Islet precursor cell (in vitro differentiated cells): ENCODE measurements at places on chromosomes 11 and 22.

DNA sequence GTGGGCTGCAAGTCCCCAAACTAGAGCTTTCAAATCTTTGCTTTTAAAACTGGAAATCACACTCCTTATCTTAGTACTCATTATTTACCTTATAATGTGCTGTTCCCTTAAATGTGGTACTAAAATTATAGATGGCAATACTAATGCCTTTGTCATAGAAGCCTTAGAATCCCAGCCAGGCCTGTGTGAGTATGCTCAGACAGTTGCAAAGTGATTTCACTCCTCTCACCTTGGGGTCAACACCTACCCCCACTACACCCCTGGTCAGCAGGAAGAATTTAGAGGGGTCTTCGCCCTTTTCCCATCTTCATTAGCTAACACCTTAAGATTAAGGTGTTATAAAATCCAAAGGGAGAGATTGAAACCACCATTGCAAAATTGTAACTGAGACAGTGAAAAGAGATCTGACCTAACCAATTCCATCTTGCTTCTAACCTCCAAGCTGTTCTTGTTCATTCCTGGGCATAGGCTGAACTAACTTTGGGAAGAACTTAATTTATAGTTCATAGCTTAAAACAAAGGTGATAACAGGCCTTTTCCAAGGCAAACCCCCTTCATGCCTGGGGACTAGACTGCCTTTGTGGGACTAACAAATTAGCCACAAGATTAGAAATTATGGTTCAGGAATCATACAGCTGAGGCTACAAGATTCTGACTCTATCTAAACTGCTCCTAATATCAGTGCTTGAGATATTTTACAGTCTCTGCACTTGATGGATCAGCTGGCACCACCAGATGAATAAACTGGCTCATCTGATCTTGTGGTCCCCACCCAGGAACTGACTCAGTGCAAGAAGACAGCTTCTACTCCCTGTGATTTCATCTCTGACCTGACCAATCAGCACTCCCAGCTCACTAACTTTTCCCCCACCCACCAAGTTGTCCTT lies 10.4 kb upstream of the MRPL17 start:
- DNase-seq, result no peak

GRCh38 chr11:955154-956063 lies 29.7 kb downstream of the AP2A2 start:
- peak; percentile 92 for DNase-seq

GRCh38 chr11:10925149-10925926 lies 67.5 kb upstream of the ZBED5 start:
- DNase-seq, result peak; percentile 71

GRCh38 chr22:46068593-46069491 lies 81.5 kb upstream of the PPARA start:
- DNase-seq, result no peak

DNA sequence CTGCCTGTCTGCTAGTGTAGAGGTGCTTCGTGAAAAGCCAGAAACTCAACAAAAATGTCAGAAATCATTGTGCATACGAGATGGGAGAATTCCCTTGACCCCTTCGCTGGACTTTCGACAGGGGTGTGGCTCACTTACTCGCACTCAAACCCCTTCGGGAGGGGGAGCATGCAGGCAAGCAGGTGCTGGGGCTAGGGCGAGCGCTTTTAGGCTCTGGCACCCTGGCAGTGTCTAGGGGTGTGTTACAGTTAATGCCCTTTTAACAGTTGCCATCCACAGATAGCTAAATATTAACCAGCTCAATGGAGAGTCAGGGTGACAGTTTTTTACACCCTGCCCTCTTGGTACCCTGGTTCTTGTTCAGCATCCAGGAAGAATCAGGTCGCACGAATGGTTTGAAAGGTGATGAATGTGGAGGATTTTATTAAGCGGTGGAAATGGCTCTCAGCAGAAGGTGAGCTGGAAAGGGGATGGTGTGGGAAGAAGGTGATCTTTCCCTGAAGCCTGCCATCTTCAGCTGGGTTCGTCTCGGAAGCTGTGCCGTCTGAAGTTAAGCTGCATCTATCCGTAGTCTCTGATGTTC lies 59.6 kb upstream of the SHANK2 start:
- DNase-seq, result peak; percentile 28

GRCh38 chr11:63683133-63683991 lies 2.1 kb downstream of the RTN3 start:
- DNase-seq, result no peak

- peak; percentile 66 for DNase-seq
Observed at GRCh38 chr22:17846326-17846992, 72.2 kb upstream of the BID start.

GRCh38 chr11:130890039-130890745 lies 26.1 kb downstream of the SNX19 start:
- DNase-seq, result no peak

GRCh38 chr11:63917692-63918506 lies 935 bp upstream of the RCOR2 start:
- DNase-seq, result peak; percentile 90

GRCh38 chr22:32199961-32200360 lies 4.9 kb downstream of the RFPL2 start:
- peak; percentile 29 for DNase-seq

GRCh38 chr11:106086135-106086534 lies 8.7 kb downstream of the AASDHPPT start:
- no peak for DNase-seq

GRCh38 chr22:46481386-46481785 lies 56.0 kb downstream of the CELSR1 start:
- no peak for DNase-seq

DNA sequence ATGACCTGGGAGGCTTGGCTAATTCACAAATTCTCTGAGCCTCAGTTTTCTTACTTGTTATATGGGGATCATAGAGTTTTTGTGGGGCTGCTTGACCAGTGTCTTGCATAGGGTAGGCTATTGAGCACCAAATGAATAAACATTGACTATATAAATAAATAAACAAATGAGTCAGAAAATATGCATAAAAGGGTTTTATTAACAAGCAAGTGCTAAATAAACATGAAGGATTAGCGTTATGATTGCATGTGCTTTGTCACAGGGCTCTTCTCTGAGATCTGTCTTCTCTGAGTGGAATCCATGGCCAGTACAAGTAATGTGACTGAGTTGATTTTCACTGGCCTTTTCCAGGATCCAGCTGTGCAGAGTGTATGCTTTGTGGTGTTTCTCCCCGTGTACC lies at the start of gene OR4B1:
Gene OR4B1 (plus strand): TSS at position 301 of the 400 bp plus-strand sequence. CDS start 0 bp downstream, at position 301.
- DNase-seq, result no peak

DNA sequence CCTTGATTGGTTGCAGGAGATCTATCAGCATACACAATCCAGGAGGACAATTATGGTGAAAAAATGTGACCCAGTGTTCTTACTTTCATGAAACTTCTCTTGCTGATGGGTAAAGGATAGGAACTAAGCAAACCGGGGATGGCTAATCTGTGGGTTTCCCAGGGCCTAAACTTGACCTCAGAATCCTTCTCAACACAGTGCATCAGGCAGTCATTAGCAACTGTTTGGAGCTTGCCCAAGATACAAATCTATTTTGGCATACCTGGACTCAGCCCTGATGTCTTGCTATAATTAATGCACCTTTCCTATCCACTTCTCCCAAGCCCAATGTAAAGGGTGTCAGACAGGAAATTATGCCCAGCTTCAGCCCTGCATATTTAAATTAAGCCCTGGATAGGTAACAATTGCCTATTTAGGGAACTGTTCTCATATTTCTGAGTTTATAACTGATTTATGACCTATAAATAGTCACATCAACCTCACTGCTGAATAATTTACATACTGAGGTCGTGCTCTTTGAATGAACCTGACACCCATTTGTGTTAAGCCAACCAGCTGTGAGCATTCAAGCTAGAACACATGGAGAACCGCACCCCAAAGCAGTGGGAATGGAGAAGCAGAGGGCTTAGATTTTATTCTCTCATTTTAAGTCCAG lies 9.2 kb upstream of the PHF21A start:
- no peak for DNase-seq

DNA sequence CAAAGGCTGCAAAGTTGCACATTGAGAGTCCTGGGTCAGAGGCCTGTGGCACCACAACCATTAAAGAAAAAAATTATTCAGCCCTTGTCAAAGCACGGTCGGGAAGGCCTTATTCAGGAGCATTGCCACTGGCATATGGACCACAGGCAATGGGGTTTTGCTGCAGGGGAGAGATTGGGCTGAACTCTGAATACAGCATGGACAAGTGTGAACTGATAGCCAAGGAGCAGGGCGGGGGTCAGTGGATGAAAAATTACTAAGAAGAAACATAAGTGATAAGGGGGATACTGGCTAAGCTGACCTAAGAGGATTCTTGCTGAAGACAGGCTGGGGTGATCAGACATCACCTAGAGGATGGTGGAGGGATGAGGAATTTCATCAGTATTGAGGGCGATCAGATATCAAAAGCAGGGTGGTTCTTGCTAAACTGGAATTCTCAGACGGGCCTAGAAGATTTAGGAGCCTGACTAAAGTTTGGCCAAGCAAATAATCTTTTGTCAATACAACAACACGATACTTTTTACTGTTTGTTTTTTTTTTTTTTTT lies 3.3 kb upstream of the DGCR8 start:
- no peak for DNase-seq

DNA sequence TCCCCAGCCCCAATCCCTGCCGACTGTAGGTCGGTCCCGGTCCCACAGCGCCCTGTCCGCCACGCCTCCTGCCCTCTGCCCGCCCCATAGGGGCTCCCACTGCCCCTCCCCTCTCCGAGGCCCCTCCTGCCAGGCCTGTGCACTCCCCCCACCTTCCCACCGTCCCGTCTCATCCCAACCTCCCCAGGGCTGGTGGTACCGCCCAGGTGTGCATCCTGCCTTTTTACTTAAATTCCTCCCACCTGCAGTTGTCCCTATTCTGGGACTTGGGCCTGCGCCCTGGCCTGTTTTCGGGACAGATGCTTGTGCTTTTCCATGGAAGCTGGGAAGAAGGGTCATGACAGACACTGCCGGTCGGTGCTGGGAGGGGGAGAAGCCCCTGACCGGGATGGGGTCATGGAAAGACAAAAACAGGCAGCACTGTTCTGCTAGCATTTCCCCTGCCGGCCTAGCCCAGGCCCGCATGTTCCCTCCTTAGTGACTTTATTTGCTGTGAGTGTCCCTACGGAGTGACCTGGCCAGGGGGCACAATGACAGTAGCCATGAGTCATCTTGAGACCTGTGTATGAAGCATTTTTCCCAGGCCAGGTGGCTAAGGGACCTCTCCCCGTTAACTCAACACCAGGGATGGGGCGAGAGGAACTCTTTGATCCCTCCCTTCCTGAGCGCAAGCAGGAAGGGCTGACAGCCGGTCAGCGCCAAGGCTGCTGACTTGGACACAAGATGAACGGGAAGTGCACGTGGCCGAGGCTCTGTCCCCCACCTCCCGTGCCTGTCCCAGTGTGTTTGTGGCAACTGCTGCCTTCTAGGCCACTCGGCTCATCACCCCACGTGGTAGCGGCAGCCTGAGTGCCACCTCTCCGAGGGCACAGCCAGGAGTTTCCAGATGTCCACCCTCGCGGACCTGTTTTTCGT lies 7.1 kb downstream of the TBX1 start:
- DNase-seq, result no peak

DNA sequence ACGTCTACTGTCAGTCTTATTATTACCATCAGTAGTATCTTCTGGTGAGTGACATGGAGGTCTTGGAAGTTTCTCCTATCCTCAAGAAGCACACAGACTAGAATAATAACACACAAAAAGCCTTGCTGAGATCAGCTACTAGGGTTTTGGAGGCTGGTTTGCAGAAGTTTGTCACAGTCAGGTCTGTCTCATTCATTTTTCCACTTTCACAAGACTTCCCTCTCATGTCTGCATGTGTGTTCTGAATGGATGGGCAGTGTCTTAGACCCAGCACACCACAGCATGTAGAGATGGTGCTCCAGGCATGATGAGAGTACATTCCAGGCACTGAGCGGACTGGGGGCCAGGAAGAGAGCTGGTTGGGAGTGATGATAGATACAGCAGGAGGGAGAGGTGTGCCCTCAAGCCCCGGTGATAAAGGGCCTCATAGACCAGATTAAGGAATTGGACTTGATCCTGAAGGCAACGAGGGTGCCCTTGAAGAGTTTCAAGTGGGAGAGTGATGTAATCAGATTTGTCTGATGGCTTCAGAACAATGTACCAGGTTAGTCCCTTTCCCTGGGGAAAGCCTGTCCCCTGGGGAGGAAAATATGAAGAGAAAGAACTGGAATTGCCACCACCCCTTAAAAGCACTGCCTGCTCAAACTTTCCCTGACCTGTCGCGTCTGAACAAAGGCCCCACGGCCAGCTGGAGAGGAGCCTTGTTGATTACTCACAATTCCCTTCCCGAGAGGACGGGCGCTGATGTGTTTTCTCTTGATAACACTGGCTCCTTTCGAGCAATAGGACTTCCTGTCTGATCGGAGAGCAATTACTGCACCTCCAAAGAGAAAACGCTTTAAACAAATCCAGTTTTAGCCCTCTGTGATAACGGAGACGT lies 45.1 kb upstream of the LMO2 start:
- DNase-seq, result peak; percentile 87

DNA sequence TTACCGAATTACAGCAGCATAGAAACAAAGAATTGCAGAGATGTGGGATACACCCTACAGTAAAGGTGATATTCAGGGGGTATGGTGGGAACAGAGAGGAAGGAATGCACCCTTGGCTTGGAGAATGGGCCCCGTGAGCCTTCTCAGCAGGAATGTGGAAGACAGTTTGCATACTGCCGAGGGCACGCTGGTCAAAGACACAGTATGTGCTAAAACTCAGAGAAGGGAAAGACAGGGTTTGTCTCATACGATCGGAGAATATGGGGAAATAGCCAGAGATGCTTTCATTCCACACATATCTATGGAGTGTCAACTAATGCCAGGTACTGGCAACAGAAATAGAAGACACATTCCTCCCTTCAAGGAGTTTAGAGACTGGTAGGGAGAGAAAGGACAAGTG lies 36.9 kb downstream of the UBASH3B start:
- no peak for DNase-seq

DNA sequence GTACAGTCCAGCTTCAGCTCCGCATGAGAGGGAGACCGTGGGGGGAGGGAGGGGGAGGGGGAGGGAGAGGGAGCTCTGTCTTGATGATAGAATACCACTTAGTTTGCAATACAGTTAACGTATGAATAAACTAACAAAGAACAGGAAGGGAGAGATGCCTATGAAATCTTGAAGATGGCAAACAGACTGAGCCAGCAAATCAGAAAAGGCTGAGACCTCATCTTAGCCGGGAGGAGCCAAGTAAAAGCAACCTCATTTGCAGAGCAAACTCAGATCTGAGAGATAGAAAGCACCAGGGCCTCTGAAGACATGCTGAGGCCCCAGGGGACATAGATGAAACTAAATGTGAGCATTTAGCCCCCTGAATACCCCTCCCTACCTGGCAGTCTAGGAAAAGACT lies 23.0 kb downstream of the APLP2 start:
- DNase-seq, result no peak

DNA sequence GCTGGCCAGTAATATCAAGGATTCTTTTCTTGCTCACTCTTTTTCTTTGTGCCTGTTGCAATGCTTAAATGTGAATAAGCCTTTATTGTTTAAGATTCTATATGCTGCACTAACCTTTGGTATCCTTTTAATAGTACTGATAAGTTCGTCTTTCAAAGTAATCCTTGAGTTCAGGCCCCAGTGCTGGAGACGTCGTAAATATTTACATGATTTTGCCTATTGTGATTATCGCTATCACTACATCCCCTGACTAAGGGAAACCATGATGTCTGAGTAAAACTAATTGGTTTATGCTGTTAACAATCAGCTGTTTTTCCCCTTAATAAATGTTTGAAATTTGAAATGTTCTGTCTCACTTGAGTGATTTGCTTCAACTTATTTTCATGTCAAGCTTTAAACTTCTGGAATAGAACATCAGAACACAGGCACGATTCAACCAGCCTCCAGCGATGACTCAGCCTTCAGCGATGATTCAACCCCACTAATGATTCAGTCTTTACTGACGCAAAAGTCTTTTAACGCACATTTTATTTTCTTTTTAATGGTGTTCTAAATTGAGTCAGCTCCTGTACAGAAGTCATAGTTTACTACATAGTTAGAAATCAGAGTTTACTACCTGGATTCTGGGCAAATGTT lies 3.9 kb downstream of the HTATIP2 start:
- DNase-seq, result peak; percentile 79
